ENCODE measurements at places on chromosomes 3 and 15.

GRCh38 chr3:156448300-156448699, 106.6 kb downstream of the SSR3 start:
- DNase-seq: no peak

DNA sequence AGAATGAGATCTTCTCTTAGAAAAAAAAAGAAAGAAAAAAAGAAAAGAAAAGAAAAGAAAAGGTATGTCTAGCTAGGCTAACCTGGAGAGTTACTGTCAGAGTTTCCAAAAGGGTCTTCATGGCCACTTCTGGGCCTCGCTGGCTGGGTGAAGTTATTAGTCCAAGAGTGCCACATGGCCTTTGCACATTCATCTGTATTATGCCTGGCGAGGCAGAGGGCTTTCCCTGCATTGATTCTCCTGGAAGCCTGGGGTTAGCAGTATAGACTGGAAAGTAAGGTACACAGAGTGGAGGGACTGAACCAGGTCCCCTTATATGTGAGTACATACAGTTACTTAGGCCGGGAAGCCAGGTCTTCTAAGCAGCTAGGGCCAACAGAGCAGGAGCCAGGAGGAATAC, 54.8 kb upstream of the CGNL1 start:
- no peak for DNase-seq

GRCh38 chr3:111968319-111969054, 10.3 kb upstream of the ABHD10 start:
- no peak for DNase-seq

- DNase-seq: no peak
These were observed 80.7 kb downstream of the TIGIT start for GRCh38 chr3:114374433-114374990.

DNA sequence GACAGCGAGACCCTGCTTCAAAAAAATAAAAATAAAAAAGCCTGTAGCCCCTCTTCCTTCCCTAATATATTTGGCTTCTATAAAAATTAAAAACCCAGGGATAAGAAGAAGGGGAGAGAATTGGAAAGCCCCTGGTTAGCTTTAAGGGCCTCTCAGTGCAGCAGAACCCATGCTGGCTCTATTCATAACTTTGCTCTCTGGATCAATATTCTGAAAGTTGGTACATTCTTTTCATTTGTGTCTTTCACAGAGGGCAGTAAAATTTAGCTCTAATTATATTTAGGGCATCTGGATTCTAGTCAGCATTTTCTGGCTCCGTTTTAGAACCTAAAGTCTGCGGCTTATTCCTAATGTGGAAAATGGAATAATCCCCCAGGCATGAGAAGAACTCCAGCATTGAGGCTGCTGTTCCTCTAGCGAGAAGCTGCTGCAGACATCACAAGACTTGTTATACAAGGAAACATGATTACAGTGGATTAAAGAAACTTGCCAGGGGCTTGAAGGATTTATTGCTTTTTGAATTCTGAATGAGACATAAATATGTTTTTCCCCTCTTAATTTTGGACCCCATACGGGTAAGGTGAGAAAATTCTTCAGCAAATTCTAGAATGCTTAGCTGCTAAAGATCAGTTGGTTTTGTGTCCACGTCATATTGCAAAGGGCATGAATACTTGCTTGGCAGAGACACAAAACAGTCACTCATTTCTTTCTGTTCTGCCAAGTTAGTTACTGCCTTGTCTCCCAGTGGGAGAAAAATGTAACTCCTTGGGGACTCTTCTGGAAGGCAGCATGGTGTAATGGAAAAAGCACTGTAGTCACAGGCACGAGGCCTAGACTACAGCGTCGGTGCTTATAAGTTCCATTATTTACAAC, 177.7 kb downstream of the VGLL4 start:
- peak; percentile 84 for DNase-seq

- no peak for DNase-seq
These were observed 37.6 kb downstream of the PTPN23 start for GRCh38 chr3:47418167-47419082.

DNA sequence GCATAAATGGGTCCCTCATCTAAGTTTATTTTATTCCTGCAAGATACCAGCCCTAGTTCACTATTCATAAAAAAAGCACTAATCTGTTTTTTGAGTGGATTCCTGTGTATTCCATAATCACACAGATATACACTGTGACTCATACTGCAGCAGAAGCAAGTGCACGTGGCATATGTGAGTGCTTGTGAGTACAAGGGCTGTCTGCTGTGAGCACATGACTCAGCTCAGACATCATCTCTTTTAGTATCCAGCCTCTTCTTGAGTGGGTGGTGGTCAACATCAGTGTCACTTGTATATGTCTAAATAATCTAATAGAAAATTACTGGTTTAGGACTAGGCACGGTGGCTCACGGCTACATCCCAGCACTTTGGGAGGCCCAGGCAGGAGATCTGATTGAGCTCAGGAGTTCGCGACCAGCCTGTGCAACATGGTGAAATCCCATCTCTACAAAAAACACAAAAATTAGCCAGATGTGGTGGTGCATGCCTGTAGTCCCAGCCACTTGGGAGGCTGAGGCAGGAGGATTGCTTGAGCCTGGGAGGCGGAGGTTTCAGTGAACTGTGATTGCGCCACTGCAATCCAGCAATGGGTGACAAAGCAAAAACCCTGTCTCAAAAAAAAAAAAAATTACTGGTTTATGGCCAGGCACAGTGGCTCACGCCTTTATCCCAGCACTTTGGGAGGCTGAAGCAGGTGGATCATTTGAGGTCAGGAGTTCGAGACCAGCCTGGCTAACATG, 49.8 kb downstream of the NIPA2 start:
- peak; percentile 81 for DNase-seq

DNA sequence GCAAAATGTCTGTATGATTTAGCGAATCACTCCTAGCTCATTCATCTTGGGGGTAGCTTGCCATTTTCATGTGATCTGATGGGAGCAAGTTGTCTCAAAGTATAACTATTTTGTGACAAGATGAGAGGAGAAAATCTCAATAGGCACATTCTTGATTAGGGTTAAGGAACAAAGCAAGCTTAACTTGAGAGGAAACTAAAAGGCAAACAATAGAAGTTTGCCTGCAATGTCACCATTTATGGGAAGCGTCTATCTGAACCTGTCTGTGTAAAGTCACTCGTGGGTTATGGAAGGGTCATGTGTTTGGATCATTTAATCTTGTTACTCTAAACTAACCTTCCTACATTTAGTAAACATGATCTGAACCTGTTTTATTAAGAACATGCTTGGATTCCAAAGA, 232.5 kb downstream of the CDIN1 start:
- no peak for DNase-seq

DNA sequence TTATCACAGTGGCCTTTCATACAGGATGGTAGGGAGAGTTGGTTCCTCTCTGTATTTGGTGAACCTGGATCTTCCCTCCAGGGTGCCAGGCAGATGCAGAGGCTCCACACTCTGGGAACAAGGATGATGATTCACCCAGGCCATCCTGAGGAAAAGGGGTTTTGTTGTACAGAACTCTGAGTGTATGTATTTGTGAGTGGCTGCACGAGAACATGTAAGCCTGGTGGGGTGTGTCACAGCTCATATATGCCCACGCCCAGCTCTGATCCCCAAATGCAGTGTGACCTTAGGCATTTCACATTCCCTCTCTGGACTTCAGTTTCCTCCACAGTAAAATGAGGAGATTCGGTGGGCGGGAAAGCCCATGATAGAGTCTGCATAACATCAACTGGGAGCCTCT, 11.6 kb upstream of the CILP start:
- DNase-seq: no peak

- DNase-seq: no peak
These were observed 384.9 kb upstream of the NECTIN3 start for GRCh38 chr3:110686701-110687100.

DNA sequence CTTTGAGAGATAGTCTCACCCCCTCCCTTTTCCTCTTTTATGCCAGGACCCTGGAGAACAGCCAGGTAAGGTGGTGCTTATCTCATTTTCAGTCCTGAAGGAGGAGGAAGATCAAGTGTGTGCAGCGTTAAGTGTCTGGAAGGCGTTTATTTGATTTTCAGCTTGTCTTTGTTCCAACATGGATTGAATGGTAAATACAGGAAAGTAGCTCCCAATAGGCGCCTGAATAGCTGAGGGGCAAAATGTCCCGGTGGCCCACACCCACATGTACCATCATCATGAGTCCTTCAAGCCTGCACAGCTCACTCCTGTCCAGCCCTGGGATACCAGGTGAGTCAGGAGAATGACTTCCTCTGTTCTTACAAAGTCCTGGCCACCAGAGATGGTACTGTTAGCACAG, 73.5 kb downstream of the CEMIP start:
- DNase-seq: no peak

GRCh38 chr3:132443421-132443820, 26.1 kb downstream of the DNAJC13 start:
- DNase-seq: no peak

GRCh38 chr3:172716476-172716875, 5.6 kb upstream of the NCEH1 start:
- DNase-seq: no peak

- no peak for DNase-seq
These were observed 15.6 kb upstream of the CERS3 start for GRCh38 chr15:100544338-100544841.

GRCh38 chr3:67154429-67154828, 156.3 kb downstream of the KBTBD8 start:
- DNase-seq: no peak

GRCh38 chr3:58117561-58118181, 93.1 kb downstream of the DNASE1L3 start:
- DNase-seq: peak; percentile 20

- no peak for DNase-seq
These were observed 196.4 kb downstream of the GBE1 start for GRCh38 chr3:81565041-81565440.

DNA sequence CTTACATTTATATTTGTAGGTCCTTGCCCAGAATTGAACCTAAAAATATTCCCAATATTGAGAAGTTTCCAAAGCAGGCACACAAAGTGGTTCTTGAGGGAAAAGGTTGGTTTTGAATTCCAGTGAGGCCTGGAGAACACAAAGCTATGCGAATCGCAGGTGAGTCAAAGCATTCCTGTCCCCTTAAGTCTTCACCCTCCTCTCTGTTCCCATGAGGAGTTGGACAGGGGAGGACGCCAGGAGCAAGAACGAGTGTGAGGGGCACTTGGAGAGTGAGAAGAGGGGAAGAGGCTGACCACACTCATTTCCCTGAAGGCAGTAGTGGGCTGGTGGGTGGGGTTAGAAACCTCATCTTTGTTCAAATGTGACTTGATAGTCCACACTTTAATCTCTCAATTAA, 185.8 kb upstream of the EOMES start:
- no peak for DNase-seq

- DNase-seq: no peak
These were observed 11.0 kb downstream of the UBE3A start for GRCh38 chr15:25427861-25428260.

GRCh38 chr3:121018917-121019321, 110.9 kb downstream of the STXBP5L start:
- no peak for DNase-seq

DNA sequence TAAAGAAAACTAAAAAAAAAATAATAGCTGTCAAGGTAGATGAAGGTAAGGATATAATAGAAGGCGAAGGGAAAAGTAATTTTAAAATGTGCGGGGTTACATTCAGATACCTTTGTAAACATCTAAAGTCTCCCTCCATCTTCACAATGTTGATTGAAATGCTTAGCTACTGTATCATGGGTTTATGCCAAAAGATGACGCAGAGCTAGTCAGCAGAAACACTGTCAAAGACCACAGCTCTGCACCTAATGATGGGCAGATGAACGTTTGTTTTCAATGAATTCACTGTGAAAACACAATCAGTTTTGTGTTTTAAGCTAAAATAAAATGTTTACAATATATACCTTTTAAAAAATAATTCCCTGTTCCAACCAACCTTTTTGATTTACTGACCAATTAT, 61.2 kb downstream of the RFTN1 start:
- DNase-seq: peak; percentile 38

DNA sequence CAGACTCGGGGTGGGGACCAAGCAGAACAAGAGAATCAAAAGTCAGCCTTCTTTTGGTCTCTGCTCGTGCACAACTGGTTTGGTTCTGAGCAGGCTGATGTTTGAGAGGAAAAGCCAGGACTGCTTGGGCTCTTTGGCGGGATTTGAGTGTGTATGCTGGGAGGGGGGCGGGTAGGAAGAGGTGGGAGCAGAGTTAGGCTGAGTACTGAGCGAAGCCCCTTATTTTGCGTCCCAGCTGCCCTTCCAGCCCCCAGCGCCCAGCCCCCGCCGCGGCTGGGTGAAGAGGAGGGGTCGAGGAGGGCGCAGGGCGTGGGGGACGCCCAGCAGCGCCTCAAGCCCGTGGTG, 153.5 kb upstream of the GOLIM4 start:
- no peak for DNase-seq

GRCh38 chr15:65377105-65377975, 462 bp downstream of the IGDCC3 start:
- DNase-seq: no peak

GRCh38 chr3:162743091-162743490, 1246.5 kb downstream of the OTOL1 start:
- DNase-seq: no peak
